ENCODE measurements at places on chromosomes 12 and 14.
A peak's percentile ranks its signal among the peaks of the same experiment; 100 is the strongest.

DNA sequence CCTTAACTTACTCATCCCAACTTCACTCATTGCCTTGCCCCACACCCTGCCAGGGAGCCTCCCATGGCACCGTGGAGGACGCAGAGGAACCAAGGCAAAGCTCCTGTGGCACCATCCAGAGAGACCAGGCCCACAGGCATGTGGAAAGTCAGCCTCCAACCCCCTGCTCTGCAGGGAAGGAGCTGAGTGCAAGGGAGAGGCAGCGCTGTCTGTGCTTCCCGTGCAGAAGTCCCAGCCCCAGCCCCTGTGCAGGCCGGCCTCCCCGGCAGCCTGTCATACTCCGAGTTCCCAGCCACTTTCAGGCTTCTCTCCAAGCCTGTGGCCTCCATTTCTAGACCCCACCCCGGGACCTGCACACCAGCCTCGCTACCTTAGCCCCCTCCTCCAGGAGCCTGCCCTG lies 106.4 kb downstream of the SINHCAF start:
- no peak for DNase-seq

DNA sequence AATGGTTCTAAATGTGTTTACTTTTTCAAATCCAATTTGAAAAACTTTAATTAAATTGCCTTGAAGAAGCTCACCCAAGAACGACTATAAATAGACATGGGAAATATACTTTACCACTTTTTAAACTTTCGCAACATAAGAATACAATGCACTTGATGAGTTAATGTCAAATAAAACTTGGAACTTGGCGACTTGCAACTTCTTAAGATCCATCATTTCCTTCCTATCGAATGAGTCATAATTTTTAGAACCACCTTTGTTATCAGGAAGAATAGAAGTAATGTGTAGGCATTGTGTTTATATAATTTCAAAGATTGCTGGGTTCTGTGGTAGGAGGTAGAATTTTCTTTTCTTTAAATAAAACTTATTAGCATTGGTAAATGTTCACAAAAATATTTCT lies 1417.4 kb upstream of the FLRT2 start:
- DNase-seq: no peak

DNA sequence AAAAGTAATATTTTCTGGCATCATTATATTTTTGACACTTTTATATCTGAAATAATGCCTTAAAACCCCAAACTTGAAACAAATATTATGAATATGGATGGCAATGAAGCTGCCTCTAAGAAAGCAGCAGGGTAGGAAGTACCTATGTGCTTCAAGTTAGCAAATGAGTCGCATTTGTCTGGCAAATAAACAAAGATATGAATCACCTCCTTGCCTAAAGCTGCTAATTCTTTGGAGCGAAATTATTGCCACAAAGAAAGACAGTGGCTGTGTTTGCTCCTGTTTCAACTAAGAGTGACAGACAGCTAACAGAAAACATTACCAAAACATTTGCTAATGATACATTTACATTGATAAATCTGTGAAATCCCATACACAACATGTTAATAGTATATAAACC lies 854.9 kb downstream of the RPS29 start:
- DNase-seq: no peak

DNA sequence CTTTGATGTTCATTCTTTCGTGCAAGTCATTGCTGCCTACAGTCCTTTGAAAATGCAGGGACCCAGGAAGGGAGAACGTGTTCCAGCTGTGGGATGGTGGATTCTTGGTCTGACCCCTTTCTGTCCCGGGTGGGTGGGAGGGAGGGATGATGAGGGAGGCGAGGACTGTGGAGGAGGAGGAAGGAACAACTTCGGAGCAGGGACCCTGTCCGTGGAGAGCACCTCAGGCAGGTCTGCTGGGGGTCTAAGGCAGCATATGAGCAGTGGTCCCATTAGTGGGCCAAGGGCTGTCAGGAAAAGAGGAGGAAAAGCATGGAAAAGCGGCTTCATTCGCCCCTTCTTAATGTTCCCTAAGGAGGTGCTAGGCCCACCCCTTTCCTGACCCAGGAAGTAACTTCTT lies 36.0 kb downstream of the CACNA2D4 start:
- DNase-seq: no peak

DNA sequence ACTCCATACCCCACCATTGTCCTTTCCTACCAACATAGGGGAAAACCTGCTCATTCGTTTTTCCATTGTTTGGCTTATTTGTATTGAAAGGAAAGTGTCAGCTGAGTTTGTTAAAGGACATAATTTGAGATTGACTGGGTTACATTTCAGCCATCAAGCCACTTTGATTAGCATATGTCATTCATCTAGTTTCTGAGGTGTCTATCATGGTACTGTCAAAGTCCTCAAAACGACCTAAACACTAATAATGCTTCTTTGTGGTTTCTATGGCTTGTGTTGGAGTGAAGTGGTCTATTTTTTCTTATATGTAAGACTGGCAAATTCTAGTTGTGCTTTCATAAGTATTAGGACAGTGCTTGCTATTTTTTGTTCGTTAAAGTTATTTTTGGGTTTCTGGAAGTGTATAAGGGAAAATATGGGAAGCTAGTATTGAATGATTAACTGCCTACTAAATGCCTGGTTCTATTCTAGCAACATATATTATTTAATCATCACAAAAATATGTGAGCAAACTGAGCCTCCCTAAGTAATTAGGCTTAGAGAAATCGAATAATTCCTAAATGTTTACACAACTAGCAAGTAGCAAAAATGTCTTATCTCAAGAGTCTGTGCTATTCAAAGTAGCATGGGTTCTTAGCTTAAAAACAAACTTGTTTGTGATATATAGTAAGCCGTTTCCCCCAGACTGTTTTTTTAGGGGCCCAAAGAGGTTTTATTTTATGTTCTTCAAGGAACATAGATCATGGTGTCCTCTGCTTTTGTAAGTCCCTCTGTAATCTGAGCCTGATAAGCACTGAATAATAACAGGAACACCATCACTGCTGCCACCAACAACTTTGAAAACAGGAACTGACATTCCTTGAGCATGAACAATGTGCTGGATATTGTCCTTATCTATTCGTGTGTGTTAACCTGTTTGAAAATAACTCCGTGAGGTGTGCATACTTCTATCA lies 67.1 kb downstream of the DERA start:
- DNase-seq: no peak

DNA sequence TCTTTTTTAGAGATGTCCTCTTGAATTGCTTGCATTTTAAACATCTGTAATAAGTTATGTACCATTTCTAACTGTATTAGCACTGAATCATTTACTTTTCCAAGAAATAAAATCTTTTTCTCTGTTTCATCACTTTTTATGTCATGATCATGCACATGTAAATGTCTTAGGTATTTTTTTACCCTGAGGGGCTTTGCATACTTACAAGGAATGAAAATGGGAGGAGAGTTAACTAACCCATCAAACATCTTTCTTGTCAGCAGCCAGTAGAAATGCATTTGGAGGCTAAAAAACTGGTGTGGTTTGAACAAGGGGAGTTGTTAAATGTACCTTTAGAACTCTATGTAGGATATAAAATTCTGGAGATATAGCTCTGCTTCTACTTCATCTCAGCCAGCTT lies 1080.3 kb downstream of the GALC start:
- DNase-seq: no peak

- no peak for DNase-seq
These were observed 106.7 kb downstream of the PPP2R5E start for GRCh38 chr14:63436286-63437098.

- DNase-seq: no peak
These were observed 37.8 kb downstream of the LLPH start for GRCh38 chr12:66092559-66093269.

DNA sequence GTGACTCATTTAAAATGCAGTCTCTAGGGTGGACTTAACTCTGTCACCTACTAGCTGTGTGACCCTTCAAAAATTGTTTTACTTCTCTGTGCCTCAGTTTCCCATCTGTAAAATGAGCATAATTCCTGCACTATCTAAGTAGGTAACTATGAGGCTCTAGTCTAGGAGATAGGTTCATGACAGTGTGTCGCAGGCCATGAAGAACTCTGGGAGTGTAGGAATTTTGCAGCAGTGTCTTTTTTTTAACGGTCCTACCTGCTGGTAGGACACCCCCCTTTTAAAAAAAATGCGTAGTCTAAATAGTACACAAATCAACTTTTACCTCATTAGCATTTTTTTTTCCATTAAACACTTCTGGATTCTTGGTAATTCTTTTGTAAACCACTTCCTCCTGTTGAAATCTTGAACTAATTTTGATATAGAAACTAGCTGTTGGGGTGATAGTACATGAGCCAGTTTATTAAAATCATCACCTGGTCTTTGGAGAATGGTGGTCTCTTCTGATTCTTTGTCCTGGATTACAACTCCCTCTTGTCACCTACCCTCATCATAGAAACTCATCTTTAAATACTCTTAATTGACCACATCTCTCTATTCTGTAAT lies 86.0 kb upstream of the SLC38A2 start:
- no peak for DNase-seq

- no peak for DNase-seq
These were observed 27.1 kb downstream of the ATG14 start for GRCh38 chr14:55384536-55384935.

- no peak for DNase-seq
These were observed 136.2 kb downstream of the STXBP6 start for GRCh38 chr14:24913746-24914145.

- peak; percentile 55 for DNase-seq
These were observed 442.2 kb downstream of the APAF1 start for GRCh38 chr12:99087278-99087677.

DNA sequence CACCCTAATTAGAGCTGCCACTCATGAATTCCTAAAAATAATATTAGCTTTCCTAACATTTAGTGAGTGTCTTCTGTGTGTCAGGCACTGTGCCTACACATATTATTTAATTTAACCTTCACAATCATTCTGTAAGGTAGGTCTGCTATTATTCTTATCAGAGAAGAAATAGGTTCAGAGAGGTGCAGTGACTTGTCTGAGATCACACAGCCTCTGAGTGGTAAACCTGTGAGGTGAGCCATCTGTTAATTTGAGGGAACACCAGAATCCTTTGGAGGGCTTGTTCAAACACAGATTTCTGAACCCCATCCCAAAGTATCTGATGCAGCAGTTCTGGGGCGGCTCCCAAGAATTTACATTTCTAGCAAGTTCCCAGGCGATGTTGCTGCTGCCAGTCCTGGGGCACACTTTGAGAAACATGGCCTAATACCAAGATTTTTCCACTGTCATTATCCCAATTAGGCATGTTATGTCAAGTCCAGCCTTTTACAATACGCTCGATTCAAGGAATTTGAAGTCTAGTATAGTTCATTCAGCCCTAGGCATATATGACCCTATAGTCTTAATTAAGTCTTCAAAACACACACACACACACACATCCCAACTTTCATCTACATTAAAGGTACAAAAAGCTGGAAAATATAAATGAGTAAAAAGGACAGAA lies 19.9 kb upstream of the COX6A1 start:
- DNase-seq: no peak

DNA sequence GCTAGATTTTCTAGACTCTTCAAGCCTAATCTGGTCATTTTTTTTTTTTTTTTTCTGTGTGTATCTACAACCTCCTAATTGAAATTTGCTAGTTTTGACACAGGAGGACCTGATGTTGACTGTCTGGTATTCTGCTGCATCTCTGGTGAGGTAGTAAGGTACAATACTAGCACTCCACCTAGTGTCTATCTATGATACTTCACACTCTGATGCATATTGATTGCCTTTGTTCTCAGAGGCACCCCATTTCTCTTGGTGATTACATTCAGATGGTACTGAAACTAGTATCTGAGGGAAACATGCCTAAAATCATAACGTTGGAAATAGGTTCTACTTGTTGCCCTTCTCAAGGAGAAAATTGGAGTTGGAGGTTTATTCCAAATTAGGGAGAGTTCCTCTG lies 930.5 kb upstream of the NOVA1 start:
- peak; percentile 64 for DNase-seq

DNA sequence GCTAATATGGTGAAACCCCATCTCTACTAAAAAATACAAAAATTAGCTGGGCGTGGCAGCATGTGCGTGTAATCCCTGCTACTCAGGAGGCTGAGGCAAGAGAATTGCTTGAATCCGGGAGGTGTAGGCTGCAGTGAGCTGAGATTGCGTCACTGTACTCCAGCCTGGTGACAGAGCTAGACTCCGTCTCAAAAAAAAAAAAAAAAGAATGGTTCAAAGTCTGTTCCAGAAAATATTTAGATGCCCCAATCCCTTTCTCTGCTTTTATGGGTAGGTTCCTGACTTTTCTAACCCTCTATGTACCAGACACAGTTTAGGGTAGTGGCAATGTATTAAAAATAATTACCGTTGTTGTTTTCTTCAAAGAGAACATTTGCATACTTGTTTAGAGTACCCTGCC lies 161.4 kb downstream of the STXBP6 start:
- no peak for DNase-seq

DNA sequence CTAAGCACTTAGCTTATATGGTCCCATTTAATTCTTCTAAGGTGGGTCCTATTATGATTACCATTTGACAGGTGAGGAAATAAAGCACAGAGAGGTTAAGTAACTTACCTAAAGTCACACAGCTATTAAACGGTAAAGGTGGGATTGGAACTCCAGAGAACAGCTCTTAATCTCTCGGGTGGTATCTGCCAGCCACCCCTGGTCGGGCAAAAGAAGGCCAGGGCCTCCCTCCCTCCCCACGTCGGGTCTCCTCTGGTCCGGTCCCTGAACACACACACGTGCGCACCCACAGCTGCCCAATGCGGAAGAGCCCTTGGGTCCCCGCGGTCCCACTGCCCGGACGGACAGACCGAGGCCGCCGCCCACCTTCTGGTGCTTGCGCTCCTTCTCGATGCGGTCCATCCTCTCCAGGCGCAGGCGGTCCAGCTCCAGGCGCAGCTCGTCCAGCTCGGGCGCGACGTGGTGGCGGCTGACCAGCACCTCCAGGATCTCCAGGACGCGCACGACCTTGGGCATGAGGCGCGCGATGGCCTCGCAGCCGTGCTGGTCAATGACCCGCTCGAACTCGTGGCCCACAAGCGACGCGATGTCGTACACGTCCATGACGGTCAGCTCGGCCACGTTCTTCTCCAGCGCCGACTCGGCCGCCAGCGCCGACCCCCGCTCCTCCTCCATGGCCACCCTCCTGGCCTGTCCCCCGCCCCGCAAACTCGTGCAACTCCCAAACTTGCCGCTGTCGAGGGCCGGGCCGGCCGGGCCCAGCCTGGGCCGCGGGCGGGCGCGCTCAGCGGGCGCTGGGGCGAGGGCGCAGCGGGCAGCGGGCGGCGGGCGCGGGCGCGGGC lies 490 bp downstream of the RILPL1 start:
- DNase-seq: no peak

- DNase-seq: no peak
These were observed 70.5 kb upstream of the FLRT2 start for GRCh38 chr14:85459361-85460000.

- no peak for DNase-seq
These were observed 6.6 kb downstream of the NCKAP5L start for GRCh38 chr12:49821373-49822287.

- DNase-seq: no peak
These were observed 35.9 kb downstream of the FZD10 start for GRCh38 chr12:130198026-130198662.
